Activated naive CD4-positive, alpha-beta T cell treated with anti-CD3 and anti-CD28 coated beads, Interleukin-2, amount 50 U/mL, for 16 hours (primary cell): ENCODE measurements at places on chromosomes 13 and 19.

GRCh38 chr13:98252931-98253470 lies 75.9 kb upstream of the RNF113B start:
- DNase-seq = no peak

- no peak for DNase-seq
These were observed 198.1 kb upstream of the CSNK1A1L start for GRCh38 chr13:37303606-37304005.

GRCh38 chr19:49458567-49458903 lies 5.5 kb downstream of the ALDH16A1 start:
- no peak for DNase-seq

DNA sequence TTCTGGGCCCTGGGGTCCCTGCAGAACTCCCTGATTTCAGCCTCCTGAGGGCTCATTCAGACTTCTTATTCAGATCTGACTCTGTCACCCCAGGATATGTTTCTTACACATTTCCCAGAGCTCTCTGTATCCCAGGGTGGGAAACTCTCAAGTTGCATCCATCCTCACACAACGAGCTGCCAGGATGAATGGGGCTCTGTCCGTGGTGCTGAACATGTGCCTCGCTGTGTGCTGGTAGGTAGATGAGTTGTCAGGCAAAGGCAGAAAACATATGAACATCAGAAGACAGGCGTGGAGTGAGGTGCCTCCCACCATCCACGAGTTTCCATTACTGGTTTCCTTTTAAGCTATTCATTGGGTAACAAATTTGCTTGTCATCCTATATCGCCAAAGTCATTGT lies 11.4 kb upstream of the IGFL1 start:
- DNase-seq = peak; percentile 21

- no peak for DNase-seq
These were observed 302.1 kb downstream of the DIAPH3 start for GRCh38 chr13:59861676-59862075.

GRCh38 chr13:98877936-98878335 lies 99.9 kb downstream of the DOCK9 start:
- no peak for DNase-seq

DNA sequence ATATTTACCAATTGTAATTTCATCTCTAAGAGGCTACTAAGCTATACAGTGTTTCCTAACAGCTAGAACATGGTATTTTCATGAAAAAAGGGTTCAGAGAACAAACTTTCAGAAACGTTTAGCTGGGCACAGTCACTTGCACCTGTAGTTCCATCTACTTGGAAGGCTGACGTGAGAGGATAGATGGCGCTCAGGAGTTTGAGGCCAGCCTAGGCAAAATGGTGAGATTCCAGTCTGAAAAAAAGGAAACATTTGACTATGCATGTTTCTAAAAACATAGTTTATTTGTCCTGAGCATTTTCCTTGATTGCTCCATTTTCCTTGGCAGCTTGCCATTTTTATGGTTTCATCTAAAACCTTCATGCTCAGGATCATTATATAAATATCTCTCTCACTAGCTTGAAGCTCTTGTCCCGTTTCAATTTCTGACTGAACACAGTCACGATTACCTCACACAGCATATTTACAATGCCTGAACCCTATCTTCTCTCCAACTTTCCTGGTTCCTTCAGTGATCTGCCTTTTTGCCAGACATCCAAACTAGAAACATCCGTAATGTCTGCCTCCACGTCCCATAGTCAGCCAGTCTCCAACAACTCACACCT lies 200.8 kb downstream of the RGCC start:
- no peak for DNase-seq
